NCI-H2029 treated with DMSO at 0.1 percent for 48 hours (cell line): ENCODE measurements at places on chromosomes 3 and 15.
A peak's percentile ranks its signal among the peaks of the same experiment; 100 is the strongest.

DNA sequence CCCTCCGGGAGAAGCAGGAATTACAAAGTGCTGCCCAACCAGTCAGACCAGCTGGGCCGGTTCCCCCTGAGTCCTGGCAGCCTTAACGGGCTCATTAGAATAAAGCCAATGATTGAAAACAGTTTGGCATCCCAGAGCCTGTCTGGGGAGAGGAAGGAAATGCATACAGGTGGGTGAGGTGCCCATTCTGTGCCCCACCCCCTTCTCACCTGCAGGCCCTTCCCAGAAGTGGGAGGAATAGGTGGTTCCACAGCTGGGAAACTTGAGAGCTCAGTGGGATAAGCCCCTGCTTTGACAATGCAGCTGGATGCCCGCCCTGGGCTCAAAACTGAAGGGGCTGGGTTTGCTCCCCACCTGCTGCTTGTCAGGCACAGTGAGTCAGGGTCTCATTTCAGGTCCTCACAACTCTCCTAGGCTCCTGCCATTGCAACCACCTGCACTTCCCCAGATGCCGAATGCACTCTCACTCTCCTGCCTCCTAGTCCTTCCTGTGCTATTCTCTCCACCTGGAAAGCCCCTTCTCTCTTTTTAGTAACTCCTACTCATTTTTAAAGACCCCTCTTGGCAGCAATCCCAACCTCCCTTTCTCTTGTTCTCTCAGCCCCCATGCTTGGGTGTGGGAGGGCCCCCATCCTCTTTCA lies 5.5 kb upstream of the BUB1B start:
- peak; percentile 53 for DNase-seq

- DNase-seq, result no peak
Measured at GRCh38 chr3:10351013-10351735, 30.3 kb upstream of the SEC13 start.

GRCh38 chr3:189698811-189699210 lies 67.6 kb downstream of the TP63 start:
- no peak for DNase-seq

GRCh38 chr3:99509224-99509623 lies 129.2 kb upstream of the COL8A1 start:
- DNase-seq, result no peak

DNA sequence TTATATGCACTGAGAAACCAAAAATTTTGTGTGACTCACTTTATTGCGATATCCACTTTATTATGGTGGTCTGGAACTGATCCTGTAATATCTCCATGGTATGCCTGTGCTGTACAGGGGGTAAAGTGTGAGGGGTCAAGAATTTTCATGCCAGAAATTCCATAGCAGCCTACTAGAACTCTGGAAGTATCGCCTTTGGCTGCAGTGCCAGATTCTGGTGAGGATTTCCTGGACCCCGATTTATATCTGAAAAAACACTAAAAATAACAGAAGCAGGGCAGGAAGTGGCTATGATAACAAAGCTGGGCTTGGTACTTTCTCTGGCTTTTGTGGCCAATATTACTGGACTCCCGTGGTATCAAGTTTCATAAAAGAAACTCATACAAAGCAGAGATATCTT lies 36.4 kb downstream of the CCDC80 start:
- no peak for DNase-seq

- DNase-seq, result no peak
Measured at GRCh38 chr3:100630664-100631063, 21.3 kb downstream of the ADGRG7 start.

DNA sequence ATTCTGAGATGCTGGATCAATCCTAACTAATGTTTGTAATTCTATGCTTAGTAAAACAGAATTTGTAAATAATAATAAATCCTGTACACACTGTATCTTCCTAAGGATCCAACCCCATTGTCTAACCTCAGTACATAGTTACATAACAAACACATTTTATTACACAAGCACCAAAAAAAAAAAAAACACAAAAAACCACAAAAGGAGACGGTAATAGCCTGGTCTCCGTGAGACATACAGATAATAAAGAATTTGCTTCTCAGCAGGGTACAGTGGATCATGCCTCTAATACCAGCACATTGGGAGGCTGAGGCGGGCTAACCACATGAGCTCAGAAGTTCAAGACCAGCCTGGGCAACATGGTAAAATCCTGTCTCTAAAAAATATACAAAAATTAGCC lies 558.7 kb downstream of the MAGI1 start:
- DNase-seq, result no peak

DNA sequence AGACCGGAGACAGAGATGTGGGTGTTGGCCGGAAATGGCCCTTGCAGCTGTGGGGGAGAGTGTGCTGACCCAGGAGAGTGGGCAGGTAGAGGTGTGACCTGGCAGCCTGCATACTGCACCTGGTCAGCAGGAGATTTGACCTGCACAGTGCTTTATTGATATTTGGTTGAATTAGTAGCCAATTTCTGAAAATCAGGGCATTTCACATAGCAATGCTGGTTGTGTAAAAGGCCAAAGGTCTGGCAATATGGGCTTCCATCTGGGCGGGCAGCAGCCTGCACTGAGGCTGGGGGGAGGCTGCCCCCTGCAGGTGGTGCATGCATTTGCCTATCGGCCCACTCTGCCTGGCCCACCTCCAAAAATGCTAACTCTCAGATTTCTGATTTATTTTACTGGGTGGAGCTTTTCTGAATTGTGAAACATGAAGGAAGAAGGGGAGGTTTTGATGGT lies 9.4 kb upstream of the MGLL start:
- DNase-seq, result peak; percentile 35

DNA sequence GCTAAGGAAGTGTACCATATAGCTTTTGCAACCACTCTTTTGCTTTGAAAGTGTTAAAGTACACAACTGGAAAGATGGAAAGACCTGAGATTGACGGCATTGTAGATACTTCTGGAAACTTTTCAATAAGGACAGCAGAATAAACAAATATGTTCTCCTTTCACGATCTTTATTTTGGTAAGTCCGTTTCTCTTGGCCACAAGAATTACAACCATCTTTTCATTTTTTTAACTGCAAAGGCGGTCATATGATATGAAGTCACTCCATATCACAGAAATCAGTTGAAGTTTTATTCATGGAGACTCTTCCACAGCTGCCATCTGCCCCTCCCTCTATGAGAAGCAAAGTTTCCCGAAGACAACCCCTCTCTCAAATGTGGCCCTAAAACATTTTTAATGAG lies 303.4 kb upstream of the ICE2 start:
- DNase-seq, result no peak
